Fibroblast of villous mesenchyme (primary cell): ENCODE measurements at places on chromosomes 2 and 18. TPM values are rescaled to one million over a fixed set of nuclear protein-coding genes. Genes with fewer than 3 reads are reported as not detected.

DNA sequence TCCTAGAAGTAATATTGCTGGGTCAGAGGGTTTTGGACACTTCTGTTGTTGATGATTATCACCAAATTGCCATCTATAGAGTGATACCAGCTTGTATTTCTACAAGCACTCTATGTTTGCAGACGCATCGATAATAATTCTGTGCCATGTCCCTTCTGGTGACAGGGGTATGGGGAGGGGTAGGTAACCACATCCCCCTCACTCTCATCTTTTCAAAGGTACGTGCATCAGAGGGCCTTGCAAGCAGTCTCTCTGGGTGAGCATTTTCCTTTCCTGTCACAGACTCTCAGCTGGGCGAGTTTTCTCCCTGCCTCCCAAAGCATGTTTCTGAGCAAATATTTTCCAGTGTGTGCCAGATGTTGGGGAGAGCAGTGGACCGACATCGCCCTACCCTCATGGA, 98.0 kb downstream of the SMAD7 start:
- no peak for DNase-seq

GRCh38 chr2:104847586-104848160, 6.2 kb upstream of the POU3F3 start:
- DNase-seq, result no peak

GRCh38 chr2:9110346-9110884, 96.2 kb upstream of the ASAP2 start:
- DNase-seq, result no peak

DNA sequence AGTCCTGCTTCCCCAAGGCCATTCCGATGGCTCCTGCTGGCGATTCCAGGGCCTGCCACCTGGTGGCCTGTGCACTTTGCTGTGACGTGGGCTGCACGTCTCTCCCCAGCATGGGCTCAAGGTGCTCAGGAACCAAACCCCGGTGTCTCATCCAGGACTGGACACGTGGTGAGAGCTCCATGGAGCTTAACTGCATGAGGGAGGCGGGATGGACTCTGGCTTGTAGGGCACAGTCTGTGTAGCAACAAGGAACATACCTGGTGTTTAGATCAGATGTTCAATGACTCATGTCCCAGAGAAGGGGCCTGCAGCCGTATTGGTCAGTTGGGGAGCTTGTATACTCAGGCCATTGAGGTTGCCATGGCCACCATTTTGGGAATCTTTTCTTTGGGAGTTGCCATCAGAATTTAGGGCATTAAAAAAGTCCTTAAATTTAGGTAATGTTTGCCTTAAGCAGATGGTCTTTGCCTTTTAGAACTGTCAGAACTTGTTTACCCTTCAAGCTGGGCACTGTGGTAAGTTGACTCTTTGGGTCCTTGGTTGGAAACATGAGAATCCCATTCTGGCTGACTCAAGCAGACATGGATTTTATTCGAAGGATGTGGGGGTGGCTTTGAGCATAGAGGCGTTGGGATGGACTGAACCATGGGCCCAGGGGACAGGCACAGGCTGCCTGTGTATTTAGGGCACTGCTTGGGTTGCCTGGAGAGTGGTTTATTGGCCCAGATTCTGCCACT, 21.0 kb downstream of the AGAP1 start:
- no peak for DNase-seq

The FER1L5 gene
- 0.64 and 0.86 TPM in 2 replicates for total RNA-seq

The RAPGEF4 gene
- total RNA-seq, result 1.3 and 2.6 TPM in 2 replicates

The BBS5 gene
- total RNA-seq, result 5.6 and 6.1 TPM in 2 replicates
